ENCODE measurements at places on chromosomes 3 and 15.

DNA sequence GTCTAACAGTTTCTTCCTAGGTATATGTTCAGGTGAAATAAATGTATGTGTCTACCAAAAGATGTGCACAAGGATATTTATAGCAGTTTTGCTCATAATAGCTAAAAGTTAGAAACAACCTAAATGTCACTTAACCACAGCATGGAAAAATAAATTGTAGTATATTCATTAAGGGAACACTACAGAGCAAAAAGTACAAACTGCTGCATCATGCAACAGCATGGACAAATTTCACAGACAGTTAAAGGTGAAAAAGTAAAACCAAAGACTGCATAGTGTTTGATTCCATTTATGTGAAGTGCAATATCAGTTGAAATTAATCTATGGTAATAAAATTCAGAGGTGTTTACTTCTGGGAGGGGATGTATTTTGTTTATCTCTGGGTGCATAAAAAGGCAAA is 62.5 kb downstream of the FBXL2 start:
- DNase-seq, result no peak

GRCh38 chr3:183244219-183244618 is 8.8 kb upstream of the B3GNT5 start:
- DNase-seq, result no peak

DNA sequence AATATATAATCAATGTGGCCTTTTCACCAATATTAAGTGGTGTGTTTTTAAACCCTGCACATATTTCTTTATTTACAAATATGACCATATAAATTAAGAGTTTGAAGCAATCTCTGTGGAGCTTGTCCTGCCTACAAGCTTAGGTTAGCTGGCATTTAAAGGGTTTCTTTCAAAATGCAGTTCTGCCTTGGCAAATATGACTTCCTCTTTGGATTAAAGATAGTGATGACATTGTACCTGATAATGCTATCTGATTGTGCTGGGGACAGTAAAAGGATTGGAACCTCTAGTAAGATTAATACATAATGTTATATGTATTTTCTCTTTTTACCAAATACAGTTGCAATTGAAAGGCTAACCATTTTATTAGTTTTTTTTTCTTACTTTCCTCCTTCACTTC is 249.1 kb downstream of the OTOL1 start:
- no peak for DNase-seq

- no peak for DNase-seq
Observed at GRCh38 chr3:159898147-159898546, 90.5 kb upstream of the IL12A start.

- peak; percentile 27 for DNase-seq
Observed at GRCh38 chr3:66354001-66354400, 133.2 kb downstream of the SLC25A26 start.

DNA sequence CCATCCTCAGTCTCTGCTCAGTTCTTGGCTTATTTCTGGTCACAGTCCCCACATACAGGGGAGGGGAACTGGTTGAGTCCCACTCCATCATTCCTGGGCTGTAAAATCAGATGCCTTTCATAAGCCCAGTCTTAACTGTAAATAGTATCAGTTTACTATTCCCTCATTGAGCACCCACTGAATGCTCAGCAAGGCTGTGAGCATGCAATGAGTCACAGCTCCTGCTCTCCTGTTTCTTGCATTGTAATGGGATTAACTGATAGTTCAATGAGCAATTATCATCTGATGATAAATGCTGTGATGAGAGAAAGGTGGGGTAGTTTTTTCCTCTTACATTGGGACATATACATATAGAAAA is 113.6 kb upstream of the TPM1 start:
- DNase-seq, result no peak

GRCh38 chr15:97786741-97787140 is 173.8 kb upstream of the ARRDC4 start:
- no peak for DNase-seq

- no peak for DNase-seq
Observed at GRCh38 chr3:170164717-170165116, 16.8 kb downstream of the PHC3 start.

GRCh38 chr3:74614107-74614967 is at the start of gene CNTN3:
Gene CNTN3 (minus strand): TSS chr3:74614659. CDS start chr3:74521112, 93,547 bp downstream.
- DNase-seq, result no peak

DNA sequence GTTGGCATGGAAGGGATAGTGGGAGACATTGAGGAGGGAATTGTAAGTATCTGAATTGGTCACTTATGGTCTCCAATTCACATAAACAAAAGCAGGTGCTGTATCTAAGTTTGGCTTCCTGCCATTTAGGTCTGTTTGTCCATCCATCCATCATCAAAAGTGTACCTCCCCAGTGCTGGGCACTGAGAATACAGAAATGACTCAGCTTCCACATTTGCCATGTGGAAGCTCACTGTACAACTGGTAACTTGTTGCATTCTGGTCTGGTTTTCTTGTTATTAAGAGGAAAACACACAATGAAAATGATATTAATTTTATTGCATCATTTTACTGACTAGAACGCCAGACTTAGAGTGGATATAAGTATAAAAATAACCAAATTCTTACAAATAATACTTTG is 30.9 kb upstream of the MUC13 start:
- DNase-seq, result no peak

DNA sequence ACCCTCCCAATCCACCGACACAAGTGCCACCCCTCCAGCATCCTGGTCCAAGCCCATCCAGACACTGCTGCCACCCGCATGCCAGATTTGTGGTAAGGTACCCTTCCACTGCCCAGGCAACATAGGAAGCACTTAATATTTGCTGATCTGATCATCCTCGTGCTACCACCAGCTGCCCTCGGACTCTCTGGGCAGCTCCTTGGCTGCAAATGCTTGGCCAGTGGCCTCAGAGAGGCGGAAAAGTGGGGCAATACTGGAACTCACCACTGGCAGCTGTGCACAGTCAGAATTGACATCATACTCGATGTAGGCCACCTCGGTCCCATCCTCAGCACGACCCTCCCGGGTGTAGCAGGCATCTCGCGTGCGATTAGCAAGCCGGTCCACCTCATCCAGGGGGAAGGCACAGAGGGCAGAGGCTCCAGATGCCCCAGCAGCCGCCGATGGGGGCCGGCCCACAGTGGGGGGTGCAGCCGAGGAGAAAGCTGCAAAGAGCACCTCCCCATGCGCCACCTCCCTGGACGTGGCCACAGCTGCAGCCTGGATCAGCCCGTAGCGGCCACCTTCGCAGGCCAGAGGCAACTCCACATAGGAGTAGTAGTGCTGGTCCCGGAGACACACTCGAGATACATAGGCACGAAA is 6.5 kb downstream of the PLXNB1 start:
- no peak for DNase-seq

GRCh38 chr3:5330152-5330810 is 142.8 kb downstream of the EDEM1 start:
- DNase-seq, result no peak

GRCh38 chr15:63061975-63062374 is 19.4 kb downstream of the TPM1 start:
- no peak for DNase-seq

DNA sequence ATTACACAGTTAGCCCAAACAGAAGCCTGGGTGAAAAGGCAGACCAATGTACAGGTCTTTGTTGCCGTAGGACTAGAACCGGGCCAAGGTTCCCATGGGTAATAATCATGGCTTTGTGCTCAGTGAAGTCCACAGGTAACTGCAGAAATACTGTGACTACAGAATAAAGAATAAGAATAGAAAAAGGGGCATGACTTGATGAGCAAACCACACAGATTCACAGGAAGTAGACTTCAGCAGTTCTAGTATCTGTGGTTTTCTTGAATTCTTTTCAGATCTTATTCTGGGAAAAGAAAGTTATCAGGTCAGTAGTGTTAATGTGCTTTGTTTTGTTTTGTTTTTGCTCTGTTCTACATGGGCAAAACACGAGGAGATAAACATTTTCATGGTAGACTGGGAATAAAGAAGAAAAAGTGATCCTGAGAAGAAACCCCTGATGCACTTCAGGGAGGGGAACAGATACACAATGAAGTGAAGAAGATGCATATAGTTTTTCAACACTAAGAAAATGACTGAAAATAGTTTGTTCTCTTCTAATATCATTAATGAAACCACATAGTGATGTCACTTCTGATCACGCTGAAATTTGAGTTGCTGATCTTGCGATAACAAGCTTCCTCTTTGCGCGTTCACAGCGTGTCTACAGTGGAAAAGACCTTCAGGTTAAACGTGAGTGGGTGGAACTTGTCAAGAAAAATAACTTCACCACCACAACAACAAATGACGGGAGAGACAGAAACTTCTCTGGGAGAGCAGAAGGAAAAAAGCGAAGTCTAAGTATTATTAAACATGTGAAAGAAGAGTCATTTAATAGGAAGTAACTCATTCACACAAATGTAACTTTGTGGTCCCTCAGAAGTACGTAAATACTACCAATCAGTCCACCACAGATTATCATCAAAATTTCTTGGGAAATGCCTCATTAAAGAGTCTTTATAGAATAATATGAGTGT is 315.8 kb upstream of the SATB1 start:
- DNase-seq, result peak; percentile 91

DNA sequence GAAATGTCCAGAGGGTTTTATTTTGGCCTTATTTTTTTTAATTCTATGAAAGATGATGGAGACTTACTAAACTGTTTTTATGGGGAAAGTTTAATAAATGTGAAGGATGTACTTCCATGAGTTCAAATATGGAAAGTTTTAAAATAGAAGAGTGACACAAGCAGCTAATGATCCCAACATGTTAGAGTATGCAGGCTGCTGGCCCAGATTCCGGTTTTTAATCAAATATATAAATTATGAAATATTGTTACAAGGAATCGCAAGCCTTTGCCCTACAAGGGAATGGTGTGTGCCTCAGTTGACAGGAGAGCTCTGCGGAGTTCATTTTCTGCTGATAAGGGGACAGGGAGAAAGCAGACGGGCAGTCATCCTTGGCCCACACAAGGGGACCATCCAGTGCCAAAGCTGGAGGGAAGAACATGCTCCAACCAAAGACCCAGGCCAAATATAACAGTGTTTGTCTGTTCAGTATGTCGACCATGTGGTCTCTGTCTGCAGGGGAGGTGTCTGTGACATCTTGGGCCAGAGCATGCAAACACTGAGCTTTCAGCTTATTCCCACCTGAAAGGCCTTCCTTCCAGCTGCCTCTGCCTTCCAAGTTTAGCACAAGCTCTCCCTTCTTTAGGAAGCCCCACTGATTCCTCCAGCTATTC is 69.8 kb downstream of the SSUH2 start:
- DNase-seq, result no peak

- no peak for DNase-seq
Observed at GRCh38 chr15:60301024-60301423, 96.8 kb downstream of the ANXA2 start.

- no peak for DNase-seq
Observed at GRCh38 chr3:11467875-11468274, 175.8 kb downstream of the VGLL4 start.

DNA sequence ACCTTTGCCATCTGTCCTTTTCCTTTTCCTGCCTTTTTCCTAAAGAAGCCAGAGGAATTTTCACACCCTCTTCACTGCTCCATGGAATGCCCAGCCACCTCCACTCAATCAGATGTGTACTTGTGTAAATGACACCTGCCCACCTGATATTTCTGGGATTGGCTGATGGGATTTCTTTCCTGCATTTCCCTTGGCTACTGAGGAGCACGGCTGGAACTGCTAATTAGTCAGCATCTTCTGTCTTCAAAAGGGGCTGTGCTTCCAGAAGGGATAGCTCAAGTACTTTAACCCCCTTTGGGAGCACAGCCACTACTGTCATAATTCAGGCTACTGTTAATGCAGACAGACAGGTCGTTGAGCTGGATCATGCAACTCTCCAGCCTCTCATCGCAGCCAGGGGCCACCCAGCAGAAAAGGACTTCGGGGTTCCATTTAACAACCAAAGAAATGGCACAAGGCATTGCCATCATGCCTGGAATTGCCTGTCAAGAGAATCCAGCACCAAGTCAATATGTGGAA is 38.6 kb downstream of the MGLL start:
- DNase-seq, result no peak

DNA sequence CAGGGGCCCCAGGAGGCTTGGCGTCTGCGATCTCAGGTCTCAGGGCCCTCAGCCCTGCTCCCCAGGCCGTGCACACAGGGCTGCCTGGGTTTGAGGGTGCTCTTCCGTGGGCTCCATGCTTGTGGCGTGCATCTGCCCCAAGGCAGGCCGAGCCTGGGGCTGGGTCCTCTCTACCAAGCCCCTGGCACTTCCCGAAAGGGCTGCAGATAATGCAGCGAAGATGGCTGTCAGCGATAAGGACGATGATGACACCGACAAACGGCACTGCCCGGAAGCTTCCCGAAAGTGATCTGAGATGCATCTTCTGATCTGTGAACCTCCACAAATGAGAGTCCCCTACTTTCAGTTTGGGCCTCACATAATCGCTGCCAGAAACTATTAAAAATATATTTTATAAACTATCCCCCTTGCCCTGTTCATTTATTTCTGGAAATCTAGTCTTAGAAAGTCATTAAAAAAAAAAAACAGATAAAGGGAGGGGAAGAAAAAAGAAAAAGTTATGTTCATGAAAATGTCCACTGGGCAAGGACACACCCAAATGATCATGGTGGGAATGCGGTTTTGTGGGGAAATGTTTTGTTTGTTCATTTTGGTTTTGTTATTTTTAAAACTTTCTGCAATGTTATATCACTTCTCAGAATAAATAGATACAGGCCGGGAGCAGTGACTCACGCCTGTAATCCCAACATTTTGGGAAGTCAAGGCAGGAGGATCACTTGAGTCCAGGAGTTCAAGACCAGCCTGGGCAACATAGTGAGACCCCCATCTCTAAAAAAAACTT is 51.5 kb downstream of the RPN1 start:
- no peak for DNase-seq

GRCh38 chr15:75779504-75779903 is 63.7 kb upstream of the UBE2Q2 start:
- no peak for DNase-seq

- DNase-seq, result no peak
Observed at GRCh38 chr15:73048624-73049295, 3.5 kb upstream of the NEO1 start.

GRCh38 chr3:159128628-159129027 is 326.8 kb downstream of the MFSD1 start:
- no peak for DNase-seq

DNA sequence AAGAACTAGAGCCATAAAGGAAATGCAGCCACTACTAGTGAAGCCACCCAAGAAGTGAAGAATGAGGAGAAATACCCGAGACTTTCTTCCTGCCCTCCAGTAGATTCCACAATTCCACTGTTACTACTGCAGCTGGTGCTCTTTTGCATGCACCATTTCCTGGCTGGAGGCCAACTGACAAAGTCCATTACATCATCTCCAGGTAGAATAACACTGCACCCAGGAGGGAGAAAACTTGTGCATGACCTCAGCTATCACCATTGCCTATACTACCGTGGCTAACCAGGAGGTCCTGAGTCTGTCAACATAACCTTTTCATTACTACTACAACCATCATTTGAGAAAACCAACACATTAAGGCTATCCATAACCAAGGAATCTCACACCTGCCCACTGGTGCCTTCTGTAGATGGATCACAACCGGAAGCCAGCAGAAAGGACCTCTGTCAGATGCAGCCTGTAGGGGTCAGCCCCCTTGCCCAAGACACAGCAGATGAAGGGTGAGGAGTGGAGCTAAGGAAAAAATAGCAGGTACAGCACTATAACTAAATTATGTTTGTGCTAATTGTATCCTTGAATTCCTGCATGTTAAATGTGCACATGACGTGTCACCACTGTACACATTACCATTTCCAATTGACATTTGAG is 200.8 kb upstream of the C2CD4B start:
- no peak for DNase-seq

All from CD4-positive, alpha-beta T cell treated with Interleukin-4 for 4 hours (primary cell).